ENCODE measurements at places on chromosomes 2 and 18. TPM values are rescaled to one million over a fixed set of nuclear protein-coding genes. Genes with fewer than 3 reads are reported as not detected.

The NOSTRIN gene
- 5.1 TPM for total RNA-seq

- no peak for DNase-seq
These were observed 84.4 kb upstream of the RAB6C start for GRCh38 chr2:129895061-129895460.

DNA sequence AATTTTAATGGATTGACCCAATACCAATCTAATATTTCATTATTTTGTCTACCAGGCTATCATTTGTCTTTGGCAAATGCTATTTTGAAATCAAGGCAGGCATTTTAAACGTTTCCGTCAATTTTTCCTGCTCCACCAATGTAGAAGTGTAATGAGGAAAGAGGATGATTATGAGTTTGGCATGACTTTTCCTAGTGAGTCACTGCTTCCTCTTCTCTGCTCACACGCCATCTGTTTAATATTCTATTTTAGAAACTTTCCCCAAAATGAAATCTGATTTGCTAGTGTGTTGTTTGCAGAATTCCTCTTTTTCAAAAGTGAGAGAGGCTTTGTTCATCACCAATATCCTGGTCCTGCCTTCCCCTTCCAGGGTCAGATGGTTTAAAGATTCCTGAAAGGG lies 42.5 kb upstream of the PID1 start:
- no peak for DNase-seq

The ICOS gene
- not detected for total RNA-seq

The SH3BP4 gene
- 10.2 TPM for total RNA-seq

DNA sequence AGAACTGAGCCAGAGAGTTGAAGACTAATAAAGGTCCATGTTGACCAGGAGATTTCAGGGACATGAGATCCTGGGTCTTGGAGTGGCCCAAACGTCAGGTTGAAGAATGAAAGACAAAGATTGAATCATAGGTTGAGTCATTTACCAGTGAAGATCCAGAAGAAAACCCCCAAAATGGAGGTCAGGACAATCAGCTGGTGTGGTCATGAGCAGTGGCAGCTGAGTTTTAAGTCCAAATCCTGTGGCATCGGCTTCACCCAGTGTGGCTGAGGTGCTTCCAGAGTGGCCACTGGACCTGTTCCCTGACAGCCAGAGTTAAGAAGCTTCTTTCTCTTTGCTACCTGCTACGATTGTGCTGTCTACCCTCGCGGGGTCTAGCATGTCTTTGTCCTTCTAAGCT lies 234.0 kb downstream of the BCL2 start:
- no peak for DNase-seq
